Mesothelial cell of epicardium (in vitro differentiated cells): ENCODE measurements at places on chromosomes 5 and 9. TPM values are rescaled to one million over a fixed set of nuclear protein-coding genes. Genes with fewer than 3 reads are reported as not detected.
A peak's percentile ranks its signal among the peaks of the same experiment; 100 is the strongest.

GOLM1 gene
- 101 to 109 TPM (median 106 TPM) in 3 replicates for total RNA-seq

CCDC183 gene
- total RNA-seq, result 25.1 to 29.1 TPM (median 26.5 TPM) in 3 replicates

ACTBL2 gene
- 0.07 TPM in 2 of 3 replicates, not detected in the other for total RNA-seq

C5orf52 gene
- not detected in 3 replicates for total RNA-seq

FGD3 gene
- total RNA-seq, result 36.3 to 41.9 TPM (median 39.5 TPM) in 3 replicates

PSAT1 gene
- 29.9 to 32.5 TPM (median 30.7 TPM) in 3 replicates for total RNA-seq

CARTPT gene
- not detected in 3 replicates for total RNA-seq

TMEM174 gene
- not detected in 3 replicates for total RNA-seq

GPRIN1 gene
- 1.0 to 1.3 TPM (median 1.1 TPM) in 3 replicates for total RNA-seq

GRCh38 chr9:17556255-17556654, 22.6 kb upstream of the SH3GL2 start:
- H3K4me1 ChIP-seq, result peaks cover 12% of the 10 kb centered on the region
- H3K4me3 ChIP-seq, result no peak overlapping the region
- H3K36me3 ChIP-seq, result no peaks in the 10 kb centered on the region
- H3K27ac ChIP-seq, result no peak overlapping the region

DNA sequence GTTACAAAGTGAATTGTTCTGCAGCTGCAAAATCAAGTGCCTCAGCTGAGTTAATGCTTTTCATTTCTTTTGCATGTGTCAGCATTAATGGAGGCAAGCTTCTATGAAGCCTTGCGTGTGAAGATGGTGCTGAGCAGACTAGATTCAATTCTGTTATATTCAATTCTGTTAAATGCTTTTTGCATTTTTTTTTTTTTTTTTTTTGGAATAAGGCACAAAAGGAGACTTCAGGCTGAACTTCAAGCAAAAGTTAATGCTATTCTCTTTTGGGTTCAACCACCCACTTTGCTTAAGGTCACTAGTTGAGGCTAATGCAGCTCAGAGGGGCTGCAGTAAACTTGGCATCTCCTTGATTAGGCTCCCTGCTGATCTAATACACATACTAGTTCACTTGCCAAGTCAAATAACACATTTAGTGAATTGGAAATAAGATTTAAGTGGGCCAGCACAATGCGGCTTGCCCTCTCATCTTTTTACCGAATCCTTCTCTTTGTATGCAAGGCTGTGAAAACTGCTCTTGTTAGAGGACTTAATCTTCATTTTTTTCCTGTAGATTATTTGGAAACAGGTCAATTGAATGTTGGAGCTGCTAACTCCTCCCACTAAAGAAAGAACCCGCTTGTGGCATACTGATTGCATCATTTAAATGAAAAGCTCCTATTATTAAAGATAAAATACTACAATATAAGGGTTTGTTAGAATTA, 1020.2 kb downstream of the NR2F1-AS1 start:
- no peak overlapping the region for H3K4me3 ChIP-seq
- H3K27me3 ChIP-seq, result no peaks in the 10 kb centered on the region
- no peaks in the 10 kb centered on the region for H3K36me3 ChIP-seq
- H3K4me1 ChIP-seq, result peaks cover 20% of the 10 kb centered on the region

GRCh38 chr9:91978740-91979414, 28.8 kb upstream of the ROR2 start:
- no peaks in the 10 kb centered on the region for H3K27me3 ChIP-seq
- H3K4me3 ChIP-seq, result no peak overlapping the region
- H3K36me3 ChIP-seq, result peaks cover 4% of the 10 kb centered on the region
- H3K27ac ChIP-seq, result peak overlapping the region; percentile 47
- no peaks in the 10 kb centered on the region for H3K4me1 ChIP-seq
- DNase-seq, result no peak

GRCh38 chr9:122138560-122139268, 20.9 kb downstream of the NDUFA8 start:
- no peaks in the 10 kb centered on the region for H3K4me1 ChIP-seq
- no peak overlapping the region for H3K27ac ChIP-seq
- DNase-seq, result no peak
- H3K27me3 ChIP-seq, result peaks cover 16% of the 10 kb centered on the region

GRCh38 chr9:131977109-131977838, 102.4 kb downstream of the MED27 start:
- peaks cover 31% of the 10 kb centered on the region for H3K4me1 ChIP-seq
- no peak overlapping the region for H3K27ac ChIP-seq
- H3K36me3 ChIP-seq, result peaks cover 3% of the 10 kb centered on the region
- DNase-seq, result no peak

- no peak for DNase-seq
- peak overlapping the region; percentile 99 for H3K27ac ChIP-seq
- peak overlapping the region; percentile 89 for H3K4me3 ChIP-seq
Observed at GRCh38 chr9:14318934-14319580, 5.1 kb upstream of the NFIB start.

- H3K4me1 ChIP-seq, result no peaks in the 10 kb centered on the region
- no peak overlapping the region for H3K4me3 ChIP-seq
- no peaks in the 10 kb centered on the region for H3K36me3 ChIP-seq
- no peaks in the 10 kb centered on the region for H3K27me3 ChIP-seq
- no peak for DNase-seq
Observed at GRCh38 chr9:106156465-106156864, 462.1 kb downstream of the TMEM38B start.

DNA sequence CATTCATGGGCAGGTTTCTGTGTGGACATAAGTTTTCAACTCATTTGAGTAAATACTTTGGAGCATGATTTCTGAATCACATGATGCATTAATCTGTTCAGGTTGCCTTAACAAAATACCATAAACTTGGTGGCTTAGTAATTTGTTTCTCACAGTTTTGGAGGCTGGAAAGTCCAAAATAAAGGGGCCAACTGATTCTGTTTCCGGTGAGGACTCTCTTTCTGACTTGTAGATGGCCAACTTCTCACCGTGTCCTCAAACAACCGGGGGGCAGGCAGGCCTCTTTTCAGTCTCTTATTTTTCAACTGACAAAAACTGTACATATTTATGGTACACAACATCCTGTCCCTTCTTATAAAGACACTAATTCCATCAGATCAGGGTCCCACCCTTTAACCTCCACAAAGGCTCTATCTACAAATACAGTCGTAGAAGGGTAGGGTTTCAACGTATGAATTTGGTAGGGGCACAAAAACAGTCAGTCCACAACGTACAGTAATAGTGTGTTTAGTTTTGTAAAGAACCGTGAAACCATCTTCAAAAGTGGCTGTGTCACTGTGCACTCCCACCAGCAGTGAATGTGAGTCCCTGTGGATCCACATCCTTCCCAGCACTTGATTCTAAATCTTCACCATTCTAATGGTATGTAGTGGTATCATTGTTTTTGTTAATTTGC, 37.2 kb downstream of the MLLT3 start:
- no peaks in the 10 kb centered on the region for H3K27me3 ChIP-seq
- H3K4me3 ChIP-seq, result no peak overlapping the region
- no peak for DNase-seq
- peaks cover 12% of the 10 kb centered on the region for H3K36me3 ChIP-seq

DNA sequence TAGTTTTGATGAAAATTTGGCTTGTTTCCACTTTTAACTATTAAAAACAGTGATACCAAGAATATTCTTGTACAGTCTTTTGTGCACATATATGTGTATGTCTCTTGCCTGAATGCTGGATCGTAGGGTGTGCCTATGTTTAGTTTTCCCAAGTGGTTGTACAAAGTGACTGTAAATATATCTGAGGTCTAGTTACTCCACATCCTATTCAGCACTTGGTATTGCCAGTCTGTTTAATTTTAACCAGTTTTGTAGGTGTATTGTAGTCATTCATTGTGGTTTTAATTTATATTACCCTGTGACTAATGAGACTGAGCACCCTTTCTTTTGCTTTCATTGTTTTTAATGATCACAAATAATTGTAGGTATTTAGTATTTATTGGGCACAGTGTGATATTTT, 17.8 kb downstream of the RCL1 start:
- peaks cover 32% of the 10 kb centered on the region for H3K36me3 ChIP-seq
- no peaks in the 10 kb centered on the region for H3K4me1 ChIP-seq

DNA sequence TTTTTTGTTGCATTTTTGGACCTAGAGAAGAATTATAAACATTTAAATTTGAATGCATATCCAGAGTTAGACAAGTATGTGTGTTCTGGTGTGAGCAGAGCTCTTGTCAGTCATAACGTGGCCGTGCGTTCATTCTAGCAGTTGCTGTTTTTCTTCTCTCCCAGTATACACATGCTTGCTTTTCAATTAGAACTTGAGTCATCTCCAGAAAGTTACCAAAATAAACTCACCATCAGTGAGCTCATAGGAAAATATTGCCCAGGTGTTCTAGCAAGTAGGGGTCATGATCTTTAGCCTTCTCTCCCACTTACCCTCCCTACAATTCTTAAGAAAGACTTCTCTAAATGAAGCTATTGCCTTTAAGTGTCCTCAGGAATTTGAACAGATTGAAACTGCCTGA, 247.5 kb upstream of the TUT7 start:
- H3K4me3 ChIP-seq, result no peak overlapping the region
- no peaks in the 10 kb centered on the region for H3K27me3 ChIP-seq
- H3K4me1 ChIP-seq, result peaks cover 58% of the 10 kb centered on the region
- peak overlapping the region; percentile 58 for H3K27ac ChIP-seq
- H3K36me3 ChIP-seq, result no peaks in the 10 kb centered on the region

DNA sequence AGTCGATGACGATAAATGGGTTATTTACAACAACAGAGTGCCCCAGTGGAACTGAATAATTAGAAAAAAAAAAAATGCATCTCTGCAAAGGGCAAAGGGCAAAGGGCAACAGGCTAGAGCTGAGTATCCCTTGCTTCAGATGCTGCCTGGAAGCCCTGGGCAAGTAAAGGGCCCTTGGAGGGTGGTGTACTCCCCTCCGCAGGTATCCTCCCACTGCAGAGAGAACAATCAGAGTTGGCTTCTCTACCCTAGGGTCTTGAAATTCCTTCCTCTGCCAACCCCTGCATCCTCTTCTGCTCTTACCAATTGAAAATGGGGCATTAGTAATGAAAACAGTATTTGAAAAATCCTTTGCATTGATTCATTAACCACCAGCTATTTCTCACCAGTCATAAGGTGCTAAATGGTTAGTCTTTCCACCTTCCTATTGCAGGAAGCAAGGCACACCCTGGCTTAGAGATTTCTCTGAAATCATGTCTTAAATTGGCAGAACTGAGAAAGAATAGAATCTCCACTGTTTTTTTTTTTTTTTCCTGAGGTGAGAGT, 122.6 kb downstream of the SEMA6A start:
- H3K4me3 ChIP-seq, result no peak overlapping the region
- peaks cover 21% of the 10 kb centered on the region for H3K36me3 ChIP-seq
- H3K4me1 ChIP-seq, result peaks cover 48% of the 10 kb centered on the region
- no peak for DNase-seq

DNA sequence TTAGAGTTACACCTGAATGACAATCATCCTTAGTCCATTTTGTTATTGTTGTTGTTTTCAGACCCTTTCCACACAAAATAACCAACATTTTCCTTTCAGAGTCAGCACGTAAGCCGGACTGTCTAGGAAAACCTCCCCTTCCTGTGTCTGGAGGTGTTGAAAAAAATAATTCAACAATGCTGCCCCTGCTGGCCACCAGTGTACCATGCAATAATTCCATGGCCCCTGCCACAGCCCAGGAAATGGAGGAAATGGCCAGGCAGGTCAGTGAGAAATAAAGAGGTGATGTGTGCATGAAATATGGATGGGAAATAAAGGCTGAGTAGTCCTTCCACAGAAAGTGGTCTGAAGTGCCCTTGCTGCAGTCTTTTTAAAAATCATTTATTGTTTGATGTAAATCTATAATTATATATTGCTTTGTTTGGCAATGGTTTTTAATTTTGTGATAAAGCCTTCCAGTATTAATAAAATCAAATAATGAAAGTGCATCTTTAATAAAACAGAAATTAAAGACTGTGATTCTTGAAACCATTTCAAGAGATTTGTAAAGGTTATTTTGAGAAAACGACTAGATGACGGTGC, 152.8 kb upstream of the PAPPA start:
- no peaks in the 10 kb centered on the region for H3K4me1 ChIP-seq
- no peak for DNase-seq

GRCh38 chr5:59491945-59492344, 401.6 kb downstream of the PDE4D start:
- peaks cover 2% of the 10 kb centered on the region for H3K36me3 ChIP-seq
- DNase-seq, result no peak
- H3K27me3 ChIP-seq, result no peaks in the 10 kb centered on the region
- no peak overlapping the region for H3K27ac ChIP-seq

DNA sequence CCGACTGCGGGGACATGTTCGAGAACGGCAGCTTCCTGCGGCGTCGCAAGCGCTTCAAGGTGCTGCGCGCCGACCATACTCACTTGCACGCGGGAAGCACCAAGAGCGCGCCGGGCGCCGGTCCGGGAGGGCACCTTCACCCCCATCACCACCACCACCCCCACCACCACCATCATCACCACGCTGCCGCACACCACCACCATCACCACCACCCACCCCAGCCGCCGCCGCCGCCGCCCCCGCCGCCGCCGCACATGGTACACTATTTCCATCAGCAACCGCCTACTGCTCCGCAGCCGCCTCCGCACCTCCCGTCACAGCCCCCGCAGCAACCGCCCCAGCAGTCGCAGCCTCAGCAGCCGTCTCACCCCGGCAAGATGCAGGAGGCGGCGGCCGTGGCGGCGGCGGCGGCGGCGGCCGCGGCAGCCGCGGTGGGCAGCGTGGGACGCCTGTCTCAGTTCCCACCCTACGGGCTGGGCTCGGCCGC, 514 bp downstream of the FOXB2 start:
- no peak overlapping the region for H3K27ac ChIP-seq
- no peaks in the 10 kb centered on the region for H3K36me3 ChIP-seq
- H3K4me3 ChIP-seq, result peak overlapping the region; percentile 43
- H3K27me3 ChIP-seq, result peaks cover 100% of the 10 kb centered on the region
- H3K4me1 ChIP-seq, result peaks cover 32% of the 10 kb centered on the region

GRCh38 chr9:20989923-20990341, 41.5 kb downstream of the HACD4 start:
- H3K4me3 ChIP-seq, result no peak overlapping the region
- H3K27me3 ChIP-seq, result no peaks in the 10 kb centered on the region
- H3K36me3 ChIP-seq, result peaks cover 56% of the 10 kb centered on the region
- no peak for DNase-seq

DNA sequence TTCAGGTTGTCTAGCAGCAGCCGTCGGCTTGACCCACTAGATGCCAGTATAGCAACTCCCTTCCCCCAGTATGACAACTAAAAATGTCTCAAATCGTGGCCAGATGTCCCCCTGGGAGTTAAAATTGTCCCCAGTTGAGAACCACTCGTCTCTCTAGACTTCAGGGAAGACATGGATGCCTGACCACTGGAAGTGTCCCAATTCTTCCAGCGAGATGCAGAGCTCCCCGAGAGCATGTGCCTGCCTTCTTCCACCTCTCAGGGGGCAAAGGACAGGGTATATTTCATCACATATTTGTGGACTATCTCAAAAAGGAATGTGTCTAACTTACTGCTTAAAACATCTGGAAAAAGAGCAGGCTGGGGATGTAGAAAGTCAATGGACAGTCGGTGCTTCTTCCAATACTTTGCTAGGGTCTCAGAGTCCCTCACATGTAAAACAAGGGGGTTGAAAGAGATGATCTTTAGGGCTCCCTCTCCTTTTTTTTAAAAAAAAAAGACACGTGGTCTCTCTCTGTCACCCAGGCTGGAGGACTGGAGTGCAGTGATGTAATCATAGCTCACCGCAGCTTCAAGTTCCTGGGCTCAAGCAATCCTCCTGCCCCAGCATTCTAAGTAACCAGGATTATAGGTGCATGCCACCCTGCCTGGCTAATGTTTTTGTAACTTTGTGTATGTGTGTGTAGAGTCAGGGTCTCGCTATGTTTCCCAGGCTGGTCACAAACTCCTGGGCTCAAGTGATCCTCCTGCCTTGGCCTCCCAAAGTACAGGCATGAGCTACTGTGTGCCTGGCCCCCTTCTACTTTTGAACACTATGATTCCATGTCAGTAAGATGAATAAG, 190.6 kb downstream of the DAB2IP start:
- no peak for DNase-seq
- no peaks in the 10 kb centered on the region for H3K27me3 ChIP-seq
- no peaks in the 10 kb centered on the region for H3K4me1 ChIP-seq

- peaks cover 9% of the 10 kb centered on the region for H3K36me3 ChIP-seq
- H3K27me3 ChIP-seq, result no peaks in the 10 kb centered on the region
Observed at GRCh38 chr9:110933350-110934001, 104.8 kb downstream of the LPAR1 start.
